ENCODE measurements at places on chromosomes 3 and 15.

GRCh38 chr15:85532689-85533088 lies 152.3 kb downstream of the AKAP13 start:
- DNase-seq, result no peak

DNA sequence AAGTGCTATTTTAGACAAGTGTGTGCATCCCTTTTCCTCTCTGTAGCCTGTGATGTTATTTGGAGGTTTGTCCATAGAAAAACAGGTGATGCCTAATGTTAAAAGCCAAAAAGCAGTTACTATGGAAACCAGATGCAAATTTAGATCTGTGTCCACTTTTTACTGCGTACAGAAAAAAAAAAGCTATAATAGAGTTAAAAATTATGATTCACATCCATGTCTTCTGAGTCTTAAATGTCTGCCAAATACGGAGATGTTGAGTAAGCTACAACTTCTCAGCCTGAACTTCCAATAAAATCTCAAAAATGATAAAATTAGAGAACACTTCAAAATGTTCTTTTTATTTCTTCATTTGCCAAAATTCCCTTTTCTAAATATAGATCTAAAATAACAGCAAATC lies 74.2 kb upstream of the GAP43 start:
- no peak for DNase-seq

DNA sequence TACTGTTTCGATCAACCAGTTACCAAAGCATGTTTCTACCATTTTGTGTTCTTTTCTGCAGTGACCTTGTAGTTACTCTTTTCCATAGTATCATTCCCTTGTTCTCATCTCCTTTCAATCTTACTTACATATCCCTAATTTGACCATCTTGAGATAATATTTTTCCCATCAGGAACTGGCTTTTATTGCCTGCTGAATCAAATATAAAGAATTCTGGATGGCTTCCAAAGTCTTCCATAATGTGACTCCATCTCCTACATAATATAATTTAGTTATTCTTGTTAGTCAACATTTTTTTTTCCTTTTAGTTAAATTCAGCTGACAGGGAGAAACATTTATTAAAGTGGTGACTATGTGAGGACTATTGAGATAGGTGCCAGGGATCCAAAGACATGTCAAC lies 7.0 kb downstream of the USP8 start:
- DNase-seq, result no peak

DNA sequence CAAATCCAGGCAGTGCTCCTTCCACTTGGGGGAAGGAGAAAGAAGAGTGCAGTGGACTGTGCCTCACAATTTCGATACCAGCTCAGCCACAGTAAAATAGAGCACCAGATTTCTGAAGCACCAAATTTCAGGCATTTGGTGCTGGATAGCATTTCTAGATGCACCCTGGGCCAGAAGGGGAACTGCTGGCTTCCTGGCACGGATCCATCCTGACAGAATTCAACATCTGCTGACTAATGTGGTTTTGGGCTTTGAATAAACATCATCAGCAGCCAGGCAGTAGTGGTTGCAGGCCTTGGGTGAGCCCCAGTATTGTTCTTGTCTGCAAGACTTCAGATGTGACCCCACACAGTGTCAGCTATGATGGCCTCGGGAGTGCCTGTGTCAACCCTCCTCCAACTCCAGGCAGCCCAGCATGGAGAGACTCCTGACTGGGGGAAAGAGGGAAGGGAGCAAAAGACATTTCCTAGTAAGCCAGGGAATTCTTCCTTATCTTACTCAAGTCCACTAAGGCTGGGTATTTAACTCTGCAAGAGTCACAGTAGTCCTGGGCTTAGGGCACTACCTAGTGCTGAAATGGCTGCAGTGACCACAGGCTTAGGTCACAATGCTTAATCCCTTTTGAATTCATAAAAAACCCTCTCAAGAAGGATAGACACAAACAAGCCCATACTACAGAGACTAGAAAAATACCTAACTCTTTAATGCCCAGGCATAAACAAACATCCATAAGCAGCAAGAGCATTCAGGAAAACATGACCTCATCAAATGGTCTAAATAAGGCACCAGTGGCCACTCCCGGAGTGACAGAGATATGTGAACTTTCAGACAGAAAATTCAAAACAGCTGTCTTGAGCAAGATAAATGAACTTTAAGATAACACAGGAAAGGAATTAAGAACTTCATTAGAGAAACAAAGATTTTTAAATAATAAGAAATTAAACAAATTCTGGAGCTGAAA lies 74.7 kb downstream of the SPATA16 start:
- no peak for DNase-seq

DNA sequence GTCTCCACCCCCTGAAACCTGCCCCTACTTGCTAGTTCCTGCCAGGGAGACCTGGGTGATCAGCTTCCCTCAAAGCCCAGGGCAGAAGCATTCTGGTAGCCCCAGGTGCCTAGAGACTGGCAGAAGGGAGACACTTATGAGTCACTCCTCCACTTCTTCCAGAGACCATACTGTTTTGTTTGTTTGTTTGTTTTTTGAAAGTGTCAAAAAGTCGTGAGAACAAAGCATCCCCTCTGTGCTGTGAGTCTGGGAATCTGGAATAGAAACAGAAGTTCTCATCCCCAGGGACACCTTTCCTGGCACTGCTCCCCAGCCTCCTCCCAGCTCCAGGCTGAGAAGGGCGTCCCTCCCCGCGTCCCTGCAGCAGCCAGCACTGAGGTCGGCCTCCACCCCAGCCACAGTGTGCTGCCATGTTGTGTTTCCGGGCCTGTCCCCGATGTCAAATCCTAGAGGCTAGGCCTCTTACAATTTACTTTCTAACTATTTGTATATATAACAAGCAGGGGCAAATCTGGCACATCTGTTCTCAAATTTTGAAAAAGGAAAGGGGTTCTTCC lies 573.0 kb downstream of the RBMS3 start:
- DNase-seq, result no peak

GRCh38 chr3:180283251-180283650 lies 246.5 kb upstream of the PEX5L start:
- no peak for DNase-seq

Data from nephron progenitor cell (in vitro differentiated cells).